ENCODE measurements at places on chromosomes 13 and 19.

GRCh38 chr13:92849381-92849780, 377.2 kb upstream of the GPC6 start:
- DNase-seq = no peak

- DNase-seq = no peak
Observed at GRCh38 chr19:49588365-49589122, 2.4 kb upstream of the PRR12 start.

DNA sequence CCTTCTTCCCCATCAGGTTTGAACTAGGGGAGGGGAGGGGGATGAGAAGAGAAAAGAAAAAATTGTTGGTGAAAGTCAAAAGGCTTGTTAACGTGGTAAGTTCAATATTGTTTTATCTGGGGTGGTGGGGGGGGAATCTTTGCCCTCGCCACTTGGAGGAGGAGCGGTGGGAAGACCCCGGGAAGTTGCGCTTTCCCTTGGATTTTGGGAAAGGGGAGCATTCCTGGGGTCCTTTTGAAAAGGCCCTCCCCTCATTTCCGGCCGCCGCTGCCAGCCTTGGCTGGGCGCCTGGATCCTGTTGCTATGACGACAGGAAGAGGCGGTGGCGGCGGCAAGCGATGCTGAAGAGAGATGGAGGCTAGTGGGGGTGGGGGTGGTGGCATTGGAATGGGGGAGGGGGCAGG, 4.6 kb upstream of the CACNG8 start:
- DNase-seq = no peak

- DNase-seq = no peak
Observed at GRCh38 chr13:46561691-46562090, 8.7 kb downstream of the LRCH1 start.

GRCh38 chr13:25630329-25630900, 258.6 kb downstream of the ATP8A2 start:
- no peak for DNase-seq

DNA sequence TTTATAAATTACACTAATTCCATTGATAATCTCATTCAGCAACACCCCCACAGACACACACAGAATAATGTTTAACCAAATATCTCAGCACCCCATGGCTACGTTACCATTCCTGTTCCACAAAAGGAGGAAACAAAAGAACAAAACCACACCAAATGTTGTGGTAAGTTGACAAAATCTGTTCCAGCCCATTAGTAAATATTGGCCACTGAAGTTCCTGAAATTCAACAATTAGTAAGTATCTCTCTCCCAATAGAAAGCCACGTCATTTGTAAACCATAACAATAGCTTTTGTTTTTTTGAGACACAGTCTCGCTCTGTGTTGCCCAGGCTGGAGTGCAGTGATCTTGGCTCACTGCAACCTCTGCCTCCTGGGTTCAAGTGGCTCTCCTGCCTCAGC, 2.3 kb upstream of the FCAR start:
- no peak for DNase-seq

- DNase-seq = no peak
Observed at GRCh38 chr13:101217086-101217485, 199.2 kb downstream of the NALCN start.

GRCh38 chr19:11797491-11797890, 832 bp upstream of the ZNF491 start:
- peak; percentile 56 for DNase-seq

DNA sequence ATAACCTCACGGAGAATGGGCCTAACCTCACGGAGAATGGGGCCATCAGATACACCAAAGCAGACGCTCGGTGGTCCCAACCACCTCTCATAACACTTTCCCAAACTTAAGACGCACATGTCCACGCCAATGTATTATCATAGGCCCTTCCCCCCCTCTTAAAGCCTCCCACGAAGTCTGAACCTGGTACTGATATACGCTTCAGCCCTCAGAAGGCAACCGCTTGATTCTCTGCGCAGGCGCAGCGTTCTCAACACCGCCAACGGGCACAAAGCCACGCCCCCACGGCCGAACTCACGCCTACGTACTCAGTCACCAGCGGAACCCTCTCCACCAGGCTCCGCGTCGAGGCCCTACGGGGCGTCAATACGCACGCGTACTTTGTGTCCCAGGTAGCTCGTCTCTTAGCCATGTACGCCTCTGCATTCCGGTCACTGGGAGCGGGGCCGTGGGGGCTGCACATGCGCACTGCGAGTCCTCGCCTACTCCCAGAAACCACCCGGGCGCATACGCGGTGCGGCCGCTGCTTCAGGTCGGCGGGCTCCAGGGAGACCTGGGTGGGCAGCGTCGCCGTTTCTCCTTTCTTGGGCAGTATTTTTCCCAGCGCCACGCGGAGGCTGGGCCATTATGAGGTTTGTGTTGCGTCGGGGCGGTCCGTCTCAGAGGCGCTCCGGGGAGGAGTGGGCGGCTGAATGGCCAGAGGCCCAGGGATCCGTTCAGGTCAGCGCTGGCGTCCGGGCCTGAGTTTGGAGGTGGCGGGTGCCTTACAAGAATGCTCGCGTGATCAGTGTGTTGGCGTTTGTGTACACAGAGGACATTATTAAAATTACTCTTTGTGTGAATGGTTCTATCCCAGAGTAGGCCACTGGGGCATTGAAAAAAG, 25.3 kb downstream of the ZNF582 start:
- DNase-seq = peak; percentile 53

- DNase-seq = no peak
Observed at GRCh38 chr13:44312834-44313551, 60.6 kb upstream of the SERP2 start.

- no peak for DNase-seq
Observed at GRCh38 chr13:73411067-73411809, 352.4 kb downstream of the KLF5 start.

- DNase-seq = no peak
Observed at GRCh38 chr13:31930490-31930889, 101.1 kb upstream of the FRY start.

DNA sequence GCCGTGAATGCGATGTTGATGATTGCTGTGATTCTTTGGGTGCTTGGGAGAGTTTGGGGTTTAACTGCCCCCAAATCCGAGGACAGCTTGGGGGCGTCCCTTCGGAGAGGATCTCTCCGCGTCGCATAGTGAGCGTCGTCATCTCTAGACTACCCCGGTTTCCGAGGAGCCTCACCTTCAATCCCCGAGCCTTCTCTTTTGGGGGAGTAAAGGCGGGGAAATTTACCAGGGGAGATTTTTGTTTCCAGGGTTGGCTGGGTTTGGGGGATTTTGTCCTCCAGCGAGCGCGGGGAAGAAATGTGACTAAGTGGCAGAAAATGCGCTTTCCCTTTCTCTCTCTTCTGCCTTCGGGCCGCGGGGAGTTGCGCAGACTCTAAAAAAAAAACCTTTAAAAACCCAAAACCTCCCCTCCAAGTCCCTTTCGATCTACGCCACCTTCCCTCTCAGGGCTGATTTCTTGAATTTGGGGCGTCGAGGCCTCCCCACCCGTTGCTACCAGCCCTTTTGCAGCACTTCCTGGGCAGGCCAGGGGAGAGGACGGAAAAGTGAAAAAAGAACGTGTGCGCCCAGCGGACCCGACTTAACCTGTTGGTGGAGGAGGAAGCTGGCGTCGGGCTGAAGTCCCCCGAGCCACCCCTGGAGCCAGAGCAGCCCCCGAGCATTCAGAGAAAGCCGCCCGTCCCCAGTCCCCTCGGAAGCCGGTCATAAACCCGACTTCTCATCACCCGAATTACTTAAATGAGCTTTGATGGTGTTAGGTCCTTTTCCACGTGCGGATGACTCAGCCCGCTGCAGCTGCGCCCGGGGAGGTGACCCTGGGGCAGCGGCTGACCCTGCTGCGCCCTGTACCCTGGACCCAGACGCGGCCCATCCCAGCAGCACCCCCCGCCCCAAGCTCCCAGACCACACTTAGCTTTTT, 17.7 kb downstream of the NFIX start:
- no peak for DNase-seq

GRCh38 chr13:42924344-42924743, 67.7 kb downstream of the EPSTI1 start:
- no peak for DNase-seq

GRCh38 chr13:23463661-23464060, 30.2 kb upstream of the SACS start:
- DNase-seq = no peak

- no peak for DNase-seq
Observed at GRCh38 chr19:13965926-13966683, 13.8 kb downstream of the DCAF15 start.
